SK-MEL-5 (cell line): ENCODE measurements at places on chromosomes 16 and 17.

DNA sequence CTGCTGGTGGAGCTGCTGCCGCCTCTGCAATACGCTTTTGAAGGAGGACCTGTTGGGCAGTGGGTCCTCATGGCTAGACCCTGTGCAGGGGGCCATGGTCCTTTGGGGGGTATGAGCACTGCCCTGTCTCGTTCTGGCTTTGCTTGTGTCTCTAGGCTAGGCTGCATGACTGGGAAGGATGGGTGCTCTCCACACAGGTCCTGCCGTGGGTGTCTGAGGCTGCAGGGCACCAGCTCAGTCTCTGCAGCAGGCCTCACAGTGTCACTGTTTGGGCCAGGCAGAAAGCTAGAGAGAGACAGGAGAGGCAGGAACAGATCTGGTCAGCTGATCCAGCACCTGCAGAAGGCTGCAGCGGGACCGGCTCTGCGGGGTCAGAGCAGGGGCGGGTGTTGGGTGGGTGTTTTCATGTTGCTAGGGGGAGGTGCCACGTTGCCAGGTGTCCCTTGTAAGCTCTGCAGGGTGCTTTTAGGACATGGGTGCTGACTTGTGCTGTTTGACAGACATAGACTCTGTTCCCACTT is 111.4 kb downstream of the SNX29 start:
- no peak for DNase-seq

DNA sequence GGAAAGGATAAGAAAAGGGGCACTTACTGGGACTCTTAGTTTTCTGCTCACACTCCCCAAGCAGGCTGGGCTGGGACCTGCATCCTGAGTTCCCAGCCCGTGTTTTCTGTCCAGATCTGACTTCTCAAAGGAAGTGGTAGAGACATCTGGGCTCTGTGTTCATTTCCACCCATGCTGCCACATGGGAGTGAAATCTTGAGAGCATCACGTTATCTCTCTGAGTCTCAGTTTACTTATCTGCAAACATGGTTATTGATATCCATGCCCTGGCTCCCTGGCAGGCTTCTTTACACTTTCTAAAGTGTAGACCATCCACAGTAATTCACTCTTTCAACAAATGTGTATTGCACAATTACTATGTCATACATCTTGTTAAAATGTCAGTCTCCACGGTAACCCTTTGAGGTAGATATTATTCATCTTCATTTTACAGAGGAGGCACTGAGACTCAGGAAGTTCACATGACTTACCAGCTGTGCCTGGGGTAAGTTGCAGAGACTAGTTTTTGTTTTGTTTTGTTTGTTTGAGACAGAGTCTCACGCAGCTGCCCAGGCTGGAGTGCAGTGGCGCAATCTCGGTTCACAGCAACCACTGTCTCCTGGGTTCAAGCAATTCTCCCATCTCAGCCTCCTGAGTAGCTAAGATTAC is 3.4 kb downstream of the ZNF688 start:
- DNase-seq, result peak; percentile 97

DNA sequence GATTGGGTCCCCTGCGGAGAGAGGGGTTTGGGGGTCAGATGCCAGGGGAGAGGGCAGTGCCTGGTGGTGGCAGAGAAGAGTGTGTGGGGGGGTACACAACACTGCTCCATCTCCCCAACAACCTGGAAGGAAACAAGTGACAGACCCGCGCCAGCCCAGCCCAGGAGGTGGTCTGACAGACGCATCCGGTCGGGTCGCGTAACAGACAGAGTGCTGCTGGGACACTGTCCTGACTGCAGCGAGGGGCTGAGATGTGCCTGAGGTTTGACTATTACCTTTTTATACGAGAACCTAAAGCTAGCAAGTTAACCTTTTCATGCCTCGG is 16.2 kb downstream of the UNC13D start:
- DNase-seq, result no peak

DNA sequence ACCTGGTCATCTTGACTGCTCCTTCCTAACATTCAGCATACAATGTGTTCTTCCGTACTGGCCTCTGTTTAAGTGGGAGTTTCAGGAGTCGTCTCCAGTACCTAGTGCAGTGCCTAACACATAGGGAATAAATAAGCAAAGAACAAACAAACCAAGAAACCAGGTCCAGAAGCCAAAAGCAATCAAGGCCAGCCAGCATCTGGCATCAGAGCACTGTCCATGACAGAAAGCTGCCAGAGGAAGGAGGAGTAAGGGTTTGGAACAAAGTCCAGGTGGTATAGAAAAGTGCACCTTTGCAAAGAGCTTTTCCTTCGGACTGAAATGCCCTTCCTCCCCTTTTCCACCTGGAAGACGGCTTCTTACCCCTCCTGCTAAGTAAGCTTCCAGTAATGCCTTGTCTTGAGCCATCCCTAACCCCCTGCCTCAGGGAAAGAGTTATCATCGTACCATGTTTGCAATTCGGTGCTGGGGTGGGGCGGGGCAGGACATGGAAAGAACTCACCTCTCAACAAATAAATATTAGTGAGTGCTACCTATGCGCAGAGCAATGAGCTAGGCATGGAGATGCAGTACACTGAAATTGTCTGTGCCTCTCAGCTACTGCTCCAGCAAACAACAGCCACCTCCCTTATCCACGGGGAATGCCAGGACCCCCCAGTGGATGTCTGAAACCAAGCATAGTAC is 47.6 kb downstream of the C17orf67 start:
- no peak for DNase-seq

DNA sequence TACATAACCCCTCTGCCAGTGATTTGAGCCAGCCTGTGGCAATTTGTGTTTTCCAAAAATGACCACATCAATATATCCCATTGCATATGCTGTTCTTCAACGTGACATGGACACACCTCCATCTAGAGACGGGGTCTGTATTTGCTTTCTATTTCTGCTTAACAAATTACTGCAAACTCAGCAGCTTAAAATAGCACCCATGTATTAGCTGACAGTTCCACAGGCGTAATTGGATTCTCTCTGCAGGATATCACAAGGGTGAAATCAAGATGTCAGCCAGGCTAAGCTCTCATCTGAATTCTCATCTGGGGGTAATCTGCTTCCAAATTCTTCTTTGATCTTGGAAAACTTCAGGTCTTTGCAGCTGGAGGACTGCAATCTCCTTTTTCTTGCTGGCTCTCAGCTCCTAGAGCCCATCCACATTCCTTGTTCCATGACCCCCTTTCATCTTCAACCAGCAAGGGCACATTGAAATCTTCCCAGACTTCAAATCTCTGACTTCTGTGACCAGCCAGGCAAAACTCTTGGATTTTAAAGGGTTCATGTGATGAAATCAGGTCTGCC is 8.2 kb downstream of the KRT9 start:
- DNase-seq, result no peak

DNA sequence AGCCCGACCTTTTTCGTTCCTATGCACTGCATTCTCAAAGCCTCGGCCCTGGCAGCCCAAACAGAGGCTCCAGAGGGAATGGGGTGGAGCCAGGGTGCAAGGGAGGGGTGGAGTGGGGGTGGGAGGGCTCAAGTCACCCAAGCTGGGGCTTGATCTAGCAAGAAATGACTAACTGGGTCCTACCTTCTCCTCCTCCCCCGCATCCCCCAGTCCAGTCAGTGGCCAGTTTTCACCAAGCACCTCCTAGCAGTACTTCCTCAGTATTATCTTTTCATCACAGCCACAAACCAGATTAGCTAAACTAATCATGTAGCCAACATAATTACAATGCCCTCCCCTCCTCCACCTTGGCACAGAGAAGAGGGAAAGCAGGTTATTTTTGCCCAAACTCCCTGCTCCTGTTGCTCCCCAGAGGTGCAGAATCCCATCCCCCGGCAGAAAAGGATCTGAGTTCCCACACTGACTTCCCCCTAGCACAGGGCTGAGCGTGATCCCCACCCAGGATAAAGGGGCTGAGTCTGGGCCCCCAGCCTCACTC is 2.2 kb downstream of the JUP start:
- DNase-seq, result no peak

DNA sequence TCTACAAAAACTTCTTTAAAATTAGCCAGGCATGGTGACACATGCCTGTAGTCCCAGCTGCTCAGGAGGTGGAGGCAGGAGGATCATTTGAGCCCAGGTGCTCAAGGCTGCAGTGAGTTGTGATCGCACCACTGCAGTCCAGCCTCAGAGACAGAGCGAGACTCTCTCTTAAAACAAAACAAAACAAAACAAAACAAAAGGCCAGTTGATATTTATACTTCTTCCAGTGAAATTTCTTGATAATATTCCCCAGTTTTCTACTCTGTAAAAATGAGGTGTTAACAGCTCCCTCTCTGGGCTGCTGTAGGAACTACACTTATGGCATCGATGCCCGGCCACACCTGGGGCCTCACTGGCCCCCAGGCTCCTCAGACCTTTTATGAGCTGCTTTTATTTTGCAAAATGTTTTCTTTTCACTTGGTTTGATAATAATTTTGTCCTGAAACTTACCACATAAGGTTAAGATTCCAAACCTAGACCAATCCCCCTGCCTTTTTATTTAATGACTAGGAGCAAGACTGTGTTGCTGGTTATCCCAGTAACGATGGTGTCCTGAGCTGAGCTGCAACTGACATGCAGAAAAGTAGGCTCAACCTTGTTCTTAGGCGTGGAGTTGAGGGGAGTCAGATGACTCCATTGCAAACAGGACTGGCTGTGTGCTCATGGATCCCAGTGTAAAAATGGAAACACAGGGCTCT is 17.6 kb downstream of the MAPK8IP3 start:
- peak; percentile 64 for DNase-seq

GRCh38 chr16:15970743-15971439 is 21.5 kb downstream of the ABCC1 start:
- no peak for DNase-seq

GRCh38 chr16:54063279-54063773 is 223.3 kb downstream of the IRX3 start:
- no peak for DNase-seq

DNA sequence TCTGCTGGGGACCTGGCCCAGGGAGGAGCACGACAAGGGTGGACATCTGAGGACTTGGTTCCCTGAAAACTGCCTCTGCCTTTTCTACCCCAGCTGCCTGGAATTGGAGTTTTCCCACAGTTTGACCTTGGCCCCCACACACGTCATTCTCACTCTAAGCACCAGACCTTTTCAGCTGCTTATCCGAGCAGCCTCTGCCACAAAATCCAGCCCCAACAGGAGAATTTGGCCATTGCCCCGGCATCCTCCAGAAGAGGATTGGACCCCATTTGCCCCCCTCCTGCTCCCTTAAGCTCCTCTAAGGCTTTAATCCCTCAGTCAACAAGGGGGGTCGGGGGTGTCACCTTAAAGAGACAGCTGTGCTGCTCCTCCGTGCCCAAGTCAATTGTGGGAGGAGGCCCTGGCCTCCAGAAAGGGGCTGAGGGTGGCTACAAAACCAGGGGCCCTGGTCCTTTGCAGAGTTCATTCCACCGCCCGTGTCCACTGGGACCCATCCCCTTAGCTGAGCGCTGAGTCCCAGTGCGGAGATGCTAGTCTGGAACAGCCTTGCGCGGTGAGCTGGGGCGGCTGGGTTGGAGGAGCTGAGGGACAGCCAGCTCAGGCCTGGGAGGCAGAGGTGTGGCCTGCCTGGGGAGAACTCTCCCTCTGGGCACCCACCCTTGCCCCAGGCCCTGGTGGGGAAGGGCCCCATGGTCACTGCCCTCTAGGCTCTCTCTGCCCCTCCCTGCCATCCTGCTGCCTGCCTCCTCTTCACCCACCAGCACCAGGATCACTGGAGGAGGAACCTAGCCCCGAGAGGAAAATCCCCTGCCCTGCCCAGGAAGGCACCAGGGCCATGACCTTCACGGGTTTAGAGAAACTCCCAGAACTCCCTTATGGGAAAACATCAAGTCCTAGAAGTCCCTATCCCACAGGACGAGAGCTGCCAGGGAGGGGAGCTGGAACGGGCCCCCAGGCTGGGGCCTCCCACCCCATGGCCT is 18.8 kb downstream of the TTYH2 start:
- no peak for DNase-seq

GRCh38 chr16:22672830-22673210 is 141.1 kb upstream of the HS3ST2 start:
- DNase-seq, result no peak

GRCh38 chr17:47279062-47279801 is 25.6 kb downstream of the ITGB3 start:
- peak; percentile 64 for DNase-seq

- no peak for DNase-seq
These were observed 491 bp downstream of the USP7 start for GRCh38 chr16:8963010-8963820.

DNA sequence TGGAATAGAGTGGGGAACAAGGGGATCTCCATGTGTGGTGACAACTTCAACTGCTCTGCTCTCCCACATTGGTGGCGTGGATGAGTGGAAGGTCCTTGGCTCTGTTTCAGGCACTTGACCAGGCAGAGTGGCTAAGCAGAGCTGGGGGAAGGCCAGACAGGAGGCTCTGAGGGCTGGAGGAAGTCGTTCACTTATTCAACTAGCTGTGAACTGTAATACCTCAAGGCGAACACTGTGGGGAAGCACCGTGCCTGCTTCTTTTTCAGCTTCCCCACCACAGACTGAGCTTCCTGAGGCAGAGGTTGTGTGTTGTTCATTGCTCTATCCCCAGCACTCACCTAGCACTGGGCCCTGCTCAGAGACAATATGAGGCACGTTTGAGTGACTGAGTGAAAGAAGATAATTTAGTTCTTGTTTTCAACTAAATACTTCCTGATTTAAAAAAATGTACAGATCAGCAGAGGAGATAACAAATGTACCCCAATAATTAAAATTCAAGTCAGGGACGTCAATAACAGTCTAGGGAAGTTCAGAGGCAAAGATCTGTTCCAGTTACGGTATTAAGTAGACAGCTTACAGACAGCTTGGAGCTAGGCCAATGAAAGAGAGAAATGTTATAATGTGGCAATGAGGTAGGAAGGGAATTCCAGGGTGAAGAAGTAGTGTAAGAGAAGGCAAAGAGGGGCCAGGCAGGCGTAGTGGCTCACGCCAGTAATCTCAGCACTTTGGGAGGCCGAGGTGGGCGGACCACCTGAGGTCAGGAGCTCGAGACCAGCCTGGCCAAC is 34.7 kb downstream of the MYO18A start:
- DNase-seq, result peak; percentile 87

DNA sequence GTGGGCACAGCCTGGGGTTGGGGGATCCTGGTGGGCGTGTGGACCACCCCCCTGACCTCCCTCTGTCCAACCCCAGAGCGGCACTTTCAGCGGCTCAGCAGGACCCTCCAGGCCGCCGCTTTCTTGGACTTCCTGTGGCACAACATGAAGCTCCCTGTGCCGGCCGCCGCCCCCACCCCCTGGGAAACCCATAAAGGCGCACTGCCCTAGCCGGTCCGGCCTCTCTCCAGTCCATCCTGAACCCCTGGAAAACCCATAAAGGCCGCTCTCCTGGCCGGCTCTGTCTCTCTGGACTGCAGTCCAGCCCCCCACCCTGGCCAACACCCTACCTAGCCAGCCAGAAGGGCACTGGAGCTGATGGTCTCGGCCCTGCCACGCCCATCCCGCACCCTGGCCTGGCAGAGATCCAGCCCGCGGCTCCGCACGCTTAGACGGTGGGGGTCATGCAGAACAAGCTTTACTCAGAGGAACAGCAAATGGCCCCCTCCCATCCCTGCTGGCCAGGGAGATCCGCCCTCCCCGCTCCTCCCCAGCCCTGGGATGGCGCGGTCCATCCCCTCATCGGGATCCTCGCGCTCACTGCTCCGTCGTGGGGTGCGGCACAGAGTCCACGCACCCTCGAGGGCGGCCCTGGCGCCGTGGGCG is 2.7 kb downstream of the NOXO1 start:
- no peak for DNase-seq

- DNase-seq, result no peak
These were observed 185.5 kb downstream of the LGALS9B start for GRCh38 chr17:20281860-20282259.
